ENCODE measurements at places on chromosomes 6 and 20. TPM values are rescaled to one million over a fixed set of nuclear protein-coding genes. Genes with fewer than 3 reads are reported as not detected.

The TP53TG5 gene
- total RNA-seq = not detected

DNA sequence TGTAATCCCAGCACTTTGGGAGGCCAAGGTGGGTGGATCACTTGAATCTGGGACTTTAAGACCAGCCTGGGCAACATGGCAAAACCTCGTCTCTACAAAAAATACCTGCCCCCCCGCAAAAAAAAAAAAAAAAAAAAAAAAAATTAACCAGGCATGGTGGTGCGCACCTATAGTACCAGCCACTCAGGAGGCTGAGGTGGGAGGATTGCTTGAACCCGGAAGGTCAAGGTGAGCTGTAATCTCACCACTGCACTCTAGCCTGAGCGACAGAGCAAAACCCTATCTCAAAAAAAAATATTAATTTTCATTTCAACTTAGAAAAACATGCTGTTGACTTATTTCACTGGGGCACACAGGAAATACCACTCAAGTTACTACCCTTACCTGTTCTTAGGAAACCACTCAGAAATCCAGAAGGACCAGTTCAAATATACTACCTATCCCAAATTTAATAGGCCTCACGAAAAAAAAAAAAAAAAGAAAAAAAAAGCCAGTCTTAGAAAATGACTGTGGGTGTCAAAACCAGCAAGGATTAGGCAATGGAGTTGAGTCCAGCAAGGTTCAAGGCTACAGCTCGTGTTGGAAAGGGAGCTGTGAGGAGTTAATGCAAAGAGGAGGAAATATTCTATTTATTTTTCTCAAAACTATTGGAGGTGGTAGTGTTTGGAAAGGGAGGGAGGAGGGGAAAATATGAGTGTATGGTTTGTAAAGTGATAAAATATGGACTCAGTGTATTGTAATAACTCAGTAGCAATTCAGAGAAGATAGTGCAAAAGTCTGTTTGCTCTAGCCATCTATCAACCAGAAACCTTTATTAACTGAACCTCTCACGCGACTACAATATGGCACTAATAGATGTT is 33.9 kb upstream of the PIM1 start:
- no peak for DNase-seq

GRCh38 chr6:15593798-15594197 is 69.0 kb downstream of the DTNBP1 start:
- no peak for DNase-seq

DNA sequence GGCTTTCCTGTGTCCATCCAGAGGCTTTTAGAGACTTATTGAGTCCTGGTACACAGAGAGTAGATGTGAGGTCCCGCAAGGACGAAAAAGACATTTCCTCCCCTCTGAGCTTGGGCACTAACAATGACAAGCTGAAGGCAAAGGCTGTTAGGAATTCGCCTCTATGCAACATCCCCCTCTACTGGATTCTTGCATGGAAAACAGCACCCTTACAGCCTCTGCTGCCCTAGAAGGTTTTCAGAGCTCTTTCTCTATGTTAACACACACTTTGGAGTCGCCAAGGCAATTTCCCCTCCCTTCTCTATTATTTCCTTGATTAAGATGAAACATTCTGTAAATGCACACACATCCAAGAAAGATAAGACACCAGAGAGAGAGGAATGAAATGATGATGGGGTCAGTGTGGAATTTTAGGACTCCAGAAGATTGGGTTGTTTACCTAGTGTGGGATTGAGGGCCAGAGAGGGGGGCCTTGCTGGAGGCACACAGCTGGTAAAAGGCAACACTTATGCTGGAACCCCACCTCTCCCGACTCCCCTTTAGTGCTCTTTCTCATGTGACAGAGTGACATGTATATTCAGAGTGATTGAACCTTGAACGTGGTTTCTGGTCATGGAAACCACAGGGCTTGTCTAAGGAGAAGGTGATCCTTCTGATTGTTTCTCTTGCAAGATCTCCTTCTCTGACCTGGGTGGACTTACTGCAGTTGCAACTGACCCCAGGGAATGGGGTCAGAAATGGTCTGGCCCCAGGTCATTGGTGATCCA is 300.7 kb downstream of the CLIC5 start:
- no peak for DNase-seq

- DNase-seq = no peak
These were observed 220.7 kb upstream of the NOX3 start for GRCh38 chr6:155676346-155676745.

DNA sequence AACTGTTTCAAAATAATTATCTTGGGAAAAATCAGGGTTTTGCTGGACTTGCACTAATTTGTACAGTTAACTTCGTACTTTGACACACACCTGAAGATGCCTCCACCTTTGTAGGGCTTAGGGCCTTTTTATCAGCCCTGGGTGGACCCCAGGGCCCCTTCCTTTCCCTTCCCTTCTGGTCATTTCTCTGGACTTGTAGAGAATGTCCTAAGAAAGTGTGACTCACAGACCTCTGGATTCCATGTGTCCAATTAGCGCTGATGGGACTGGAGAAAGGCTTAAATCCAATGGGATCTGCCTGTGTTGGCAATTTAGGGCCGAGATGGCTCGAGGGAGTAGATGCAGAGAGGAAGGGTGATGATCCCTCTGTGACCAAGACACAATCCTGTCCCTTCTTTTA is 9.3 kb downstream of the TRIM15 start:
- no peak for DNase-seq

Data from psoas muscle (tissue), 8 donors.